Tibial nerve (tissue), 4 donors: ENCODE measurements at places on chromosomes 4 and X. TPM values are rescaled to one million over a fixed set of nuclear protein-coding genes. Genes with fewer than 3 reads are reported as not detected.
A peak's percentile ranks its signal among the peaks of the same experiment; 100 is the strongest.

GRCh38 chr4:89142691-89143669 lies 31.6 kb downstream of the TIGD2 start:
- DNase-seq: no peak
- no peaks in the 10 kb centered on the region for H3K27me3 ChIP-seq
- no peak overlapping the region for H3K4me3 ChIP-seq
- H3K4me1 ChIP-seq: no peaks in the 10 kb centered on the region
- no peaks in the 10 kb centered on the region for H3K36me3 ChIP-seq
- H3K27ac ChIP-seq: no peak overlapping the region

- H3K4me3 ChIP-seq: no peak overlapping the region
- no peak for DNase-seq
- H3K27ac ChIP-seq: no peak overlapping the region
- no peaks in the 10 kb centered on the region for H3K27me3 ChIP-seq
- H3K36me3 ChIP-seq: no peaks in the 10 kb centered on the region
Observed at GRCh38 chr4:94536049-94536448, 84.3 kb downstream of the PDLIM5 start.

- no peak for DNase-seq
- H3K27ac ChIP-seq: no peak overlapping the region
- H3K36me3 ChIP-seq: no peaks in the 10 kb centered on the region
- H3K4me3 ChIP-seq: no peak overlapping the region
Observed at GRCh38 chr4:67366311-67366861, 178.9 kb downstream of the CENPC start.

DNA sequence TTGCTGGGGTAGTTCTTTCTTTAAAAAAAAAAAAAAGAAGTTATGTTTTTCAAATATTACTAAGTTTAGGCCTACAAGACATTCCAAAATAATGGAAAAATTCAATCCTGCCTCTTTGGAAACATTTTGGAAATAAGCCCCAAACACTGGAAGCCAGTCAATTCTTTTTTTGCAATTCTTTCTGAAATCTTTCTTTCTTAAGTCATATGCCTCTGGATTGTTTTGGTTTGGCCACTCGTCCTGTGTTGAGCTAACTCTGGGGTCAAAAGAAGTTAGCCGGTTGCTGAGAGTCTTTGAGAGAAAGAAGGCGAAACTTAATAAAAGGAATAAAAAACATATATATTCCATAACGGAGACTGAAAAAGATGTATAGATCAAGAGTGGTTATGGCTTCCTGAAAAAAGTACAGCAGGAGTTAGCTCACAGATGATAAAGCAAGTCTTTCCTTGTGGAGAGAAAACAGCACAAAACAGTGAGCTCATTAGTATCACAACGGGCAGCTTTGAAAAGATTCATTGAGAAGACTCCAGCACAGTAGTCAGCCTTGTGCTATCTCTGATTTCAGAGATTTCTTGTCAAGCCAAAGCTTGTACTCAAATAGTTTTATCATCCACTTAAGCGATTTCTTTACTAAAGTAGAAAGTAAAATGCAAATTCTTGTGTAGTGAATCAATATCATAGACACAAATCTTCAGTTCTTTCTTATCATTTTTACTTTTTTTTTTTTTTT lies 64.8 kb downstream of the PLS3 start:
- no peak overlapping the region for H3K4me3 ChIP-seq
- no peak for DNase-seq
- peaks cover 16% of the 10 kb centered on the region for H3K27me3 ChIP-seq
- H3K36me3 ChIP-seq: no peaks in the 10 kb centered on the region
- peak overlapping the region; percentile 56 for H3K27ac ChIP-seq

GRCh38 chr4:40681600-40681999 lies 51.9 kb upstream of the RBM47 start:
- H3K36me3 ChIP-seq: no peaks in the 10 kb centered on the region
- no peak for DNase-seq
- H3K4me3 ChIP-seq: no peak overlapping the region
- H3K27me3 ChIP-seq: no peaks in the 10 kb centered on the region
- H3K4me1 ChIP-seq: no peaks in the 10 kb centered on the region

DNA sequence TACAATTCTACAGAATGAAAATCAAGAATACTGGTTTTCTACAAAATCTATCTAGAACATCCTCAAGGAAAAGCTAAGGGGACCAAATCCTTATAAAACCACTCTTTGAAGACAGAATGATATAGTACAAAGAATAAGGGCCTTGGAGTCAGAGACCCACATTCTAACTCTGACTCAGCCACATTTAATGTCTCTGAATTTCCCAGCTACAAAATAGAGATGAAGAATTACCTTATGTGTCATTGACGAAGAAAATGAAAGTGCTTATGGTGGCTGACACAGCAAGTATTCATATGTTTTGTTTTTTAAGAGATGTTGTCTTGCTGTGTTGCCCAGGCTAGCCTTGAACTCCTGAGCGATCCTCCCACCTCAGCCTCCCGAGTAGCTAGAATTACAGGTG lies 35.9 kb upstream of the CXorf38 start:
- peaks cover 4% of the 10 kb centered on the region for H3K27me3 ChIP-seq
- H3K27ac ChIP-seq: no peak overlapping the region
- no peaks in the 10 kb centered on the region for H3K4me1 ChIP-seq
- no peak for DNase-seq
- H3K4me3 ChIP-seq: no peak overlapping the region
- H3K36me3 ChIP-seq: peaks cover 22% of the 10 kb centered on the region

GRCh38 chr4:181756451-181757095 lies 486.6 kb upstream of the TENM3 start:
- H3K4me1 ChIP-seq: peaks cover 21% of the 10 kb centered on the region
- H3K4me3 ChIP-seq: no peak overlapping the region
- no peaks in the 10 kb centered on the region for H3K36me3 ChIP-seq
- no peak overlapping the region for H3K27ac ChIP-seq

- no peak for DNase-seq
- no peak overlapping the region for H3K4me3 ChIP-seq
- H3K4me1 ChIP-seq: no peaks in the 10 kb centered on the region
- H3K27me3 ChIP-seq: no peaks in the 10 kb centered on the region
Observed at GRCh38 chr4:182276210-182277109, 33.3 kb downstream of the TENM3 start.

- H3K36me3 ChIP-seq: no peaks in the 10 kb centered on the region
- H3K27ac ChIP-seq: no peak overlapping the region
- no peaks in the 10 kb centered on the region for H3K27me3 ChIP-seq
- no peaks in the 10 kb centered on the region for H3K4me1 ChIP-seq
- no peak overlapping the region for H3K4me3 ChIP-seq
- DNase-seq: no peak
Observed at GRCh38 chr4:70571772-70572171, 20.3 kb upstream of the AMBN start.

USP17L27 gene
- not detected for total RNA-seq

DNA sequence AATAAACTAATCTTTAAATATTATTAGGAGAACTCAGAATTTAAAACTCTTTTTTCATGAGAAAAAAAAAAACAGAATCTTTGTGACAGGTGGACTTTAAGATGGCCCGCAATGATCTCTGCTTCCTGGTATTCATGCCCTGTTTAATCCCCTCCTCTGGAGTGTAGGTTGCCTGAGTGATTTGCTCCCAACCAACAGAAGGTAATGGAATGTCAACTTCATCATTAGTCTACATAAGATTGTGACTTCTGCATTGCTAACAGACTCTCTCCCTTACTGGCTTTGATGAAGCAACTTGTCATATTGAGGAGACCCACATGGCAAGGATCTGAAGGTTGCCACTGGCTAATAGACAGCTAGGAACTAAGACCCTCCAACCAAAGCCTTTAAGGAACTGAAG lies 88.8 kb downstream of the CORIN start:
- H3K4me1 ChIP-seq: no peaks in the 10 kb centered on the region
- H3K36me3 ChIP-seq: no peaks in the 10 kb centered on the region
- no peak for DNase-seq
- no peak overlapping the region for H3K27ac ChIP-seq
- H3K4me3 ChIP-seq: no peak overlapping the region

DNA sequence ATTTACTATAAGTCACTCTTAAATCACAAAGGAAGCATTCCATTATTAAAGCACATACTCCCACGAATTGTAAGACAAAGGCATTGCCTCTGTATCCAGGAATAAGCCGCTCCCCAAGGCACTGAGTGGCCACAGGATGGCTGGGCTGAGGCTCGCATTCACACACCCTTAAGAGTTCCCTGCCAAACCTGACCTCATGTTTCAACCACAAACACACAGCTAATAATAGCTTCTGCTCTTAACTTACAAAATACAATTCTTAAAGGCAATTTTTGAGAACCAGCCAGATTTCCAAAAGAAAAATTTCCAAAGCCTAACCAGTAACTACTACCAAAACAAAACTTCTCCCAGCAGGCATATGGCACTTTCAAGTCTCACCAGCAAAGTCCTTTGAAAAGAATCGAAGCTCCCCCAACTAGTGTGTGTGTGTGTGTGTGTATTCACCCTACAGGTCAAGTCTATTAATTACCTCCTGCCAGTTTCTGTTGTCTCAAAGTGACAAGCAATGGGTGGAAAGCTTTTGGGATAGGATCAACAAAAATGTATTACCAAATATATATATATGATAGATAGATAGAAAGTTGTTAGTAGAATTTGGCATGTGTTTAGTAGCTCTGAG lies 36.0 kb downstream of the ARHGAP6 start:
- no peaks in the 10 kb centered on the region for H3K36me3 ChIP-seq
- H3K4me3 ChIP-seq: no peak overlapping the region
- peak; percentile 11 for DNase-seq
- no peaks in the 10 kb centered on the region for H3K4me1 ChIP-seq
- no peak overlapping the region for H3K27ac ChIP-seq

GRCh38 chr4:143773998-143774895 lies 73.8 kb upstream of the FREM3 start:
- no peak for DNase-seq
- H3K27ac ChIP-seq: no peak overlapping the region
- H3K27me3 ChIP-seq: no peaks in the 10 kb centered on the region

DNA sequence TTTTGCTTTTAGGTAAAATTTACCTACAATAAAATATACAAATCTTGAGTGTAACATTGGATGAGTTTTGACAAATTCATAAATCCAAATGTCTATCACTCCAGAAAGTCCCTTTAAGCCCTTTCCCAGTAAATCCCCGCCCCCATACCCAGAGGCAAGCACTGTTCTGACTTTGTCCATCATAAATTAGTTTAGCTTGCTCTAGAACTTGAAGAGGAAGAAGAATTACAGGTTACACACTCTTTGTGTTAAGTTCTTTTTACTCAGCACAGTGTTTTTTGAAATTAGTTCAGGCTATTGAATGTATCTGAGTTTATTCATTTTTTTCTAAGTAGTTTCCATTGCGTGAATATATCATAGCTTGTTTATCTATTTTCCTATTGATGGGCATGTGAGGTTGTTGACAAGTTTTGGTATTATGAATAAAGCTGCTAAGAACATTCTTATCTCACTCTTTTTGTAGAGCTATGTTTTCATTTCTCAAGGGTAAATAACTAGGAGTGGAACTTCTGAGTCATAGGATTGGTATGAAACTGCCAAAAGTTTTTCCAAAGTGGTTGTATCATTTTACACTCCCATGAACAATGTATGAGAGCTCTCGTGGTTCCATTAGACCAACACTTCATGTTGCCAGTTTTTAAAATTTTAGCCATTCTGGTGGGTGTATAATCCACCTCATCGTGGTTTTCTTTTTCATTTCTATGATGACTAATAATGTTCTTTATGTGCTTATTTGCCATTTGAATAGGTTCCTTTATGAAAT lies 22.4 kb upstream of the HPSE start:
- H3K27me3 ChIP-seq: no peaks in the 10 kb centered on the region
- no peaks in the 10 kb centered on the region for H3K4me1 ChIP-seq
- H3K36me3 ChIP-seq: no peaks in the 10 kb centered on the region

- H3K4me3 ChIP-seq: no peak overlapping the region
- no peak for DNase-seq
- no peak overlapping the region for H3K27ac ChIP-seq
- peaks cover 11% of the 10 kb centered on the region for H3K27me3 ChIP-seq
- H3K4me1 ChIP-seq: no peaks in the 10 kb centered on the region
Observed at GRCh38 chrX:110044346-110045249, 41.7 kb downstream of the TMEM164 start.

GRCh38 chrX:111095974-111096895 lies at the start of gene PAK3:
Gene PAK3 (plus strand): TSS chrX:111096191. CDS start chrX:111123104, 26,913 bp downstream.
- H3K4me1 ChIP-seq: no peaks in the 10 kb centered on the region
- H3K4me3 ChIP-seq: peak within 1 kb of the TSS; percentile 59
- H3K27ac ChIP-seq: peak within 1 kb of the TSS; percentile 63
- H3K27me3 ChIP-seq: peaks cover 89% of the 10 kb centered on the region
